SW 1271 (cell line): ENCODE measurements at places on chromosomes 6 and 20.

- DNase-seq = no peak
These were observed 272.7 kb upstream of the PLCB4 start for GRCh38 chr20:8796088-8796660.

- DNase-seq = no peak
These were observed 39.9 kb downstream of the PYGB start for GRCh38 chr20:25287631-25288290.

- no peak for DNase-seq
These were observed 4.2 kb downstream of the RNASET2 start for GRCh38 chr6:166952121-166952520.

DNA sequence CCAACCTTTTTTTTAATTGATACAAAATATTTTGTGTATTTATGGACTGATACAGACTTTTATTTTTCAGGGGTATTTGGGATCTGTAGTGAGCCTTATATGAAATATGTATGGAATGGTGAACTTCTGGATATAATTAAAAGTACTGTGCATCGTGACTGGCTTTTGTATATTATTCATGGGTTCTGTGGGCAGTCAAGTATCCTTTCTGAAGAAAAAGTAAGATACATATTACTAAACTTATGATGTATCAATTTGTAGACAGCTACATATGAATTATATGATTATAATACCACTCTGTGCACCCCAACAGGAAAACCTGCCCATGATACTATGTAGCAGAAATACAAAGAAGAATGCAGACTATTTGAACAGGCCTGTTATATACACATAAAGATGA is 47.2 kb downstream of the FIG4 start:
- DNase-seq = no peak

GRCh38 chr6:15369838-15370237 is 124.0 kb downstream of the JARID2 start:
- no peak for DNase-seq

- no peak for DNase-seq
These were observed 14.4 kb downstream of the ADRM1 start for GRCh38 chr20:62317167-62317655.

GRCh38 chr6:20312606-20313005 is 89.1 kb upstream of the E2F3 start:
- DNase-seq = no peak

DNA sequence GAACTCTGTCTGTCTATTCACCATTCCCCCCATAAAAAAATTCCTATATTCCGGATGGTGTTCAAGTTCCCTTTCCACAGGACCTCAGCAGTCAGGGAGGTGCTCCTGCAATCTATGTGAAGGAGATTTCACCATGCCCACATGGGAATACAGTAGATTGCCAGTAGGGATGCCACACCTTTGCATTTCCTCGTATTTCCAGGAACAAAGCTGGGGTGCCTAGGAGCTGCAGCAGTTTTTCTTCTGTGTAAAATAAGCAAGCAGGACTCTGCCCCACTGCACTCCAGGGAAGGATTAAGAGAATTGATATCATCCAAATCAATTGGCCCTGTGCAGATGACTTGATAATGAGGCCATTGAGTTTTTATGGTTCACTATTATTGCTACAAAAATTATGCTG is 7.4 kb upstream of the KIF16B start:
- DNase-seq = no peak

DNA sequence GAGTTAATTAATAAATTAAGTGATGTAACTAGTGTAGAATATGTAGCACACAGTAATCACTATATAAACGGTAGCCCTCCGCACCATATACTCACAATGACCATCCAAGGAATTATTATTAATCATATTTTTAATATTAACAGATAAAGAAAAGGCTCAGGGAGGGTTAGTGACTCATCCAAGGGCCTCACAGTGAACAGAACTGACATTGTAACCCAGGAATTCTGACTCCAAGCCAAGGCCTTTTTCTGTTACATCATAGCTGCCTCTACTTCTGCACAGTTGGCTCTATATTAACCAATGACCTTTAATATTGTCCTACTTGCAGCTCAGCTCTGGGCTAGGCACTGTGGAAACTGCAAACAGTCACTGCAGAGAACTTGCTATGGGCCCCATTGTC is 117.5 kb upstream of the SIRPG start:
- no peak for DNase-seq

- no peak for DNase-seq
These were observed 553.7 kb upstream of the JARID2 start for GRCh38 chr6:14692208-14692607.

DNA sequence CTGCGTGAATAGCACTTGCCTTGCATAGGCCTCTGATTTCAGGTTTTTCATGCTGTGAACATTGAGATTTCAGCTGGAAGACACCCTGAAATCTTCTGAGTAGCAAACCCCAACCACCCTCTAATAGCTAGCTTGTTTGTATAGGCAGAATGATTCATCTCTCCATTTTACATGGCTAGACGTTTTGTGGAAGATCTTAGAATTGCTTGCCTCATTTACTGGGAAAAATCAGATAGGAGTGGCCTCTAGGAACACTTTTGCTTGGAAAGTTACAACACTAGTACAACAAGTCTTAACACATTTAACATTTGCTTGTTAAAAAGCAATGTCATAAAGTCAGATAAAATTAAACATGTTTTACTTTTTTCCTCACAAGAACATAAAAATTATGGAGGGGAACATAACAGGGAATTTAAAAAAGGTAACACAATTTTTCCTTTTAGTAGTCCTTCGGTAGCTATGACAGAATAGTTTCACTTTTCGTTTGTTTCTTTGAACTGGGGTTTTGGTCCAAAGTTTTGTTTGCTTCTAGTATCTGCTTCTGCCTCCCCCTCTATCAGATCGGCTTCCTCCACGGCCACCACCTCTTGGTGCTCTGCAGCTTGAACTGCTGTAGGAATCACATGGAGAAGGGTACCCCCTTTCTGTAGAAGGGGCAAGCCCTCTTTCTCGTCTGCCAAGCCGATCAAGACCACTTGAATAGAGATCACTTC is 102.2 kb upstream of the PTCHD4 start:
- DNase-seq = no peak

- DNase-seq = no peak
These were observed 15.7 kb upstream of the CGA start for GRCh38 chr6:87110636-87111035.

GRCh38 chr20:19512886-19513677 is 245.0 kb upstream of the RIN2 start:
- DNase-seq = no peak

GRCh38 chr6:39830444-39830843 is 38.3 kb downstream of the DAAM2 start:
- DNase-seq = no peak

- DNase-seq = no peak
These were observed 88.5 kb upstream of the SIM1 start for GRCh38 chr6:100553243-100553642.

DNA sequence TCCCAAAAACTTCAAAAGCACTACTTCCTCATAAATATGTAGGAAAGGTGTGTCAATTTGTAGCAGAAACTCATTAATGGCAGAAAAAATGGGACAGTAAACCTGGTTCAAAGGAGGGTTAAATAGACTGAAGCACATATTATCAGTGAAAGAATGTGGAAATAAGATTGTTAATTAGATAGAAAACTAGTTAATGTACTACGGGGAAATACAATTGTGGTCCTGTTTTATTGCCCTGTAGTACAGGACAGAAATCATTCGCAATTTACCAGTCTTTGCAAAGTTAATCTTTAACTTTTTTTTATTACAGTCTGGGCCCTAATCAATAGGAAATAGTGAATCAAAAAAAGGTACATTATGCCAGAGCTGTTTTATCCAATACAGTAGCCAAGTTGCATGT is 82.0 kb upstream of the PAK5 start:
- DNase-seq = no peak

- DNase-seq = no peak
These were observed 92.6 kb upstream of the SOX4 start for GRCh38 chr6:21501021-21501354.

DNA sequence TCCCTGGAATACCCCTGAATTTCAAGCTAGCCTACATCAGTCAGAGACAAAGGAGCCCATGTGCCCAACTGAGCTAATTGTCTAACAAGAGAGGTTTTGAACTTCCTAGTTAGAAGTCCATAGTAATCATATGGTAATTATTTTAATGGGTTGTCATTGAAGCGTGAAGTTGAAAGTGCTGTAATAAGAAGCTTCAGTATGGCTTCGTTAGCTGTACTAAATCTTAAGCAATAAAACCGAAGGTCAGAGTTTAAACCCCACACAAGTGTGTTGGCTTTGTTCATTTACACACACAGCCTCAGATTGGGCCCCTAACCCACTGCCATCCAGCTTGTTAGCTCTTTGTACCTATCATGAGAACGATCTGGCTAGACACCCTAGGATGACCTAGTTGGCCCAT is 195.6 kb upstream of the RIN2 start:
- DNase-seq = no peak

GRCh38 chr6:30568245-30568644 is 3.0 kb upstream of the ABCF1 start:
- no peak for DNase-seq

GRCh38 chr6:39664173-39664572 is 61.0 kb downstream of the KIF6 start:
- DNase-seq = no peak
